ENCODE measurements at places on chromosomes 13 and 19. TPM values are rescaled to one million over a fixed set of nuclear protein-coding genes. Genes with fewer than 3 reads are reported as not detected.

Gene TMEM190
- total RNA-seq = not detected

Gene CGB5
- not detected for total RNA-seq

Gene ZNF534
- total RNA-seq = not detected

Gene SBSN
- not detected for total RNA-seq

All from kidney (tissue), 22 donors.